ENCODE measurements at places on chromosomes 11 and 22.
A peak's percentile ranks its signal among the peaks of the same experiment; 100 is the strongest.

DNA sequence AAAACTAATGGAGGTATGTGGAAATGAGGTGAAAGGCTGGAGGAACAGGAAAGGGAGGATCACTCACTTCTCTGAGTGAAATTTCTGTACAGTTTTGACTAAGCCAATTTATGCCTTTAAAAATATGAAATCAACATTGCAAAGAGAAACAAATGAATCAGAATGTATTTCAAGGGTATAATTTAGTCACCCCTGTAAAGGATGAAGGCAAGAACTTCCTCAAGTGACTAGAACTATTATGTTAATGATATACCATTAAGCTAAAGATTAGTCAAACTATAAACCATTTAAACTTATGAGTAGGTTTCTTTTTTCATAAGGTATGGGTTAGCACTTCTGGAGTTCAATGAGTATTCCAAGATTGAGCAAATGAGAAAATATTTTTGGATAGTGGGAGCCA is 184.5 kb upstream of the CHORDC1 start:
- DNase-seq: no peak

- DNase-seq: no peak
Observed at GRCh38 chr11:38971141-38971540, 2373.1 kb upstream of the RAG2 start.

DNA sequence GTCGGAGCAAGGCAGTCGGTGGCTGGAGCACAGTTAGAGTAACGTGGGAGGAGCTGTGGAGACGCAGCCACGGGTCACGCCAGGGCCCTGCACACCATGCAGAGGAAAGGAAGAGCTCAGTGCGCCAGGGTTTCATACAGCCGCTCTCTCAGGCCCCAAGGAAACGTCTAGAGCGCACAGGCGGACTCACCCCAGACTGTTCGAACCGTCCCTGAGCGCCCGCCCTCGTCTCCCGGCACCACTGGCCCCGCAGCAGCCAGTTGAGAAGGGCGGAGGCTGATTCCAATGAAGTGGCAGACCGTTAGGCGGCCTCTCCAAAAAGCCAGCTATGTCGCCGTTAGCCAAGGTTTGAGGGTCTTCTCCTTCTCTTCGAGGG is 483 bp upstream of the HYLS1 start:
- DNase-seq: no peak

DNA sequence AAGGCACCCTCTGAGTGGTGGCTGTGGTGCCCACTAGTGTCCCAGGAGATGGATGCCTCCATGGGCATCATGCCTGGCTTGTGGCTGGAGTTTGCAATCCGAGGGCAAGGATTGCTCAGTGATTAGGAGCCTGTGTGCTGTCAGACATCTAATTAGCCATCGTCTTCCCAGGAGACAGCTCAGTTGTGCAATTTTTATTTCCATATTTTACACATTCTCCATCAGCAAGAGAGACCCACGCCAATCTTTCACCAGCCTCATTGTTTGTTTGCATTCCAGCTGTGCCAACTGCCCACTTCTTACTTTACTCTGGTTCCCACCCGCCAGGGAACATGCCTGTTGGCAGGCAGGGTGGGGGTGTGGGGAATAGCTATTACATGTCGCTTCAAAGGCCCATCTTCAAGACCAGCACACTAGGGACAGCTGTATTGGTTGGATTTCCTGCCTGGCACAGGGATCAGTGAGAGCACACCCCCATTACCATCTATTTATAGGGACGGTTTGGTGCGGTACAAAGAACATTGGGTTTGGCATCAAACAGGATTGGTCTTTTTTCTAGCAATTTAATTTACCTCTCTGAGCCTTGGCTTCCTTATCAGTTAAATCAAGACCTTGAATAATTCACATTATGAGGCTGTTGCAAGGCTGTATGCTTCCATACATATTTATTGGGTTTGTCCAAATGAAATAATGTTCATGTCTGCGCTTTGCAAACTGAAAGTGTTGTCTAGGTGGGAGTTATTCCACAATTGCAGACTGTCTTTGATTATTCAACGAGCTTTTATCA is 80.7 kb upstream of the NAV2 start:
- no peak for DNase-seq

- DNase-seq: no peak
Observed at GRCh38 chr11:46275964-46276641, 1.4 kb upstream of the CREB3L1 start.

GRCh38 chr11:74318241-74318932 is 6.9 kb upstream of the P4HA3 start:
- no peak for DNase-seq

DNA sequence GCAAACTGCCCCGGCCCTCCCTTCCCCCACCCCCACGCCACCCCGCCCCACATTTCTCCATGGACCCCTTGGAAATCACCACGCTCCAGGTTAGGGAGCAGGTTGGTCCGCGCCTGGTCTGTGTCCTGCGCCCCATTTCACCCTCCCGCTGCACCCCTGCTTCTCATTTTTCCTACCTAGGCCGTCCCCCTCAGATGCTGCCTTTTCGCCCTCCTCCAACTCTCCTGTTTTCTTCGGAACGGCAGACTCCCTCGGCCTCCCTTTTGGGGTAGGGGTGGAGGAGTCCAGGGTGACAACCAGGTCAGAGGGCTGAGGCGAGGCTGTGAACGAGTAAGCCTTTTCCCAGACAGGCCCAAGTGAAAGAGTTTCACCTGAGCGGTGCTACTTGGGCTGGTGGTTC is 893 bp upstream of the SCN4B start:
- no peak for DNase-seq

DNA sequence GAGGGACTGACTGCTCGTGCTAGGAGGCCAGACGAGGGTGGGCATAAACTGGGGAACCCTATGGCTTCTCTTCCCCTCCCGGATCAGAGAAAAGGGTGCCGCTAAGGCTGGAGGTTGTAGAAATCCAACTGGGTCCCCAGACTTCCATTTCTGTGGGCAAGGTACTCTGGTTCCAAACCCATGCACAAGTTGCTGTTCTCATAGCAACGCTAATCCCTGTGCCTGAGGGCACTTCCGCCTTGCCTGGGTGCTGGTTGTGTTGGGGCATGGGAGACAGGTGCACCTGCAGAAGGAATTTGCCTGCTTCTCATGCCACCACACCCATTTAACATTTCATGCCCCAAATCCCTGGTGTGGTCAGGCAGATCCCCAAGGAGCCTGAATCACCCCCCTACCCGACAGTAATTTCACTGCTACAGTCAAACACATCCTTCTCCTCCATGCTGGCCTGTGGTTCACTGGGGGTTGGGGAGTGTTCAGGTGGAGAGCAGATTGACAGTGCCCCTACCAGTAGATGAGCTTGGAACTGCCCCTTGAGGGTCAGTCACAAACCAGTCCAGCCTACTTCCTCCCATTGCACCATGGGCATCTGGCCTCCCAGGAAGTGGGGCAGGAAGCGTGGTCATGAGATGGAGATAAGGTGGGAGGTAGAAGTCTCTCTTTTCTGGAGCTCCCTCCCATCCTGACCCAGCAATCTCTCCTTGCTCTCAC is 1.2 kb downstream of the C2CD2L start:
- no peak for DNase-seq

DNA sequence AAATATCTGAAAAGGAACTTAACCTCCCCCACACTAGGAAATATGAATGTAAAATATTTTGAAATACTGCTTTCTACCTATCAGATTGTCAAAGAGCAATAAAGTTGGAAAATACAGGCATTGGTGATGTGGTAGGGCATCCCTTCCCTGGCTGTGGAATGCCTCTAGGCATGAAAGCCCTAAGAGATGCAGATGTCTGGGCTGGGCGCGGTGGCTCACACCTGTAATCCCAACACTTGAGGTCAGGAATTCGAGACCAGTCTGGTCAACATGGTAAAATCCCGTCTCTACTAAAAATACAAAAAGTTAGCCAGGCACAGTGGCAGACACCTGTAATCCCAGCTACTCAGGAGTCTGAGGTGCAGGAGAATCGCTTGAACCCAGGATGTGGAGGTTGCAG is 22.0 kb downstream of the ARAP1 start:
- DNase-seq: no peak

- DNase-seq: peak; percentile 41
Observed at GRCh38 chr22:24423519-24424000, 3.8 kb upstream of the ADORA2A start.

GRCh38 chr11:6799402-6799801 is at the start of gene OR6A2:
Gene OR6A2 (minus strand): TSS chr11:6799689. CDS start chr11:6795708, 3,981 bp downstream.
- no peak for DNase-seq

- no peak for DNase-seq
Observed at GRCh38 chr22:29801153-29801552, 34.0 kb downstream of the UQCR10 start.

DNA sequence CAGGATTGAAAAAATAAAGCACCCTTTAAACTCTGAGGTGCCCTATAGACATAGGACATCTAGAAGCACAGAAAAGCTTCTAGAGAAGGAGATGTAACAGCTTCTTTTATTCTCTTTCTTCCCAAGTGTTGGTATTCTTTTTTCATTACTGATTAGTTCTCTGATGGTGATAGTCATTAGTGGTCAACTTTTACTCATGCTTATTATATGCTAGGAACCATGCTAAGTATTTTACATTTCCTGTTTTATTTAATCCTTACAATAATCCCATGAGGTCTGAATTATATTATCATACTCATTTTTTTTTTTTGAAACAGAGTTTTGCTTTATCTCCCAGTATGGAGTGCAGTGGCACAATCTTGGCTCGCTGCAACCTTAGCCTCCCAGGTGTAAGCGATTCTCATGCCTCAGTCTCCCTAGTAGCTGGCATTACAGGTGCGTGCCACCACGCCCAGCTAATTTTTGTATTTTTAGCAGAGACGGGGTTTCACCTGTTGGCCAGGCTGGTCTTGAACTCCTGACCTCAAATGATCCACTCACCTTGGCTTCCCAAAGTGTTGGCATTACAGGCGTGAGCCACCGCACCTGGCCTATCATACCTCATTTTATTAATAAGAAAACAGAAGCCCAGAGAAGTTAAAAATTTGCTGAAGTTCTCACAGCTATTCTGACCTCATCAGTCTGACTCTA is 3.0 kb downstream of the C11orf52 start:
- DNase-seq: no peak

- no peak for DNase-seq
Observed at GRCh38 chr11:63783925-63784592, 15.5 kb upstream of the ZFTA start.

- DNase-seq: no peak
Observed at GRCh38 chr22:26273011-26273675, 103.9 kb downstream of the SEZ6L start.

GRCh38 chr22:17980638-17981051 is 43.7 kb downstream of the MICAL3 start:
- DNase-seq: no peak

- DNase-seq: no peak
Observed at GRCh38 chr22:37233751-37234631, 10.1 kb downstream of the RAC2 start.

DNA sequence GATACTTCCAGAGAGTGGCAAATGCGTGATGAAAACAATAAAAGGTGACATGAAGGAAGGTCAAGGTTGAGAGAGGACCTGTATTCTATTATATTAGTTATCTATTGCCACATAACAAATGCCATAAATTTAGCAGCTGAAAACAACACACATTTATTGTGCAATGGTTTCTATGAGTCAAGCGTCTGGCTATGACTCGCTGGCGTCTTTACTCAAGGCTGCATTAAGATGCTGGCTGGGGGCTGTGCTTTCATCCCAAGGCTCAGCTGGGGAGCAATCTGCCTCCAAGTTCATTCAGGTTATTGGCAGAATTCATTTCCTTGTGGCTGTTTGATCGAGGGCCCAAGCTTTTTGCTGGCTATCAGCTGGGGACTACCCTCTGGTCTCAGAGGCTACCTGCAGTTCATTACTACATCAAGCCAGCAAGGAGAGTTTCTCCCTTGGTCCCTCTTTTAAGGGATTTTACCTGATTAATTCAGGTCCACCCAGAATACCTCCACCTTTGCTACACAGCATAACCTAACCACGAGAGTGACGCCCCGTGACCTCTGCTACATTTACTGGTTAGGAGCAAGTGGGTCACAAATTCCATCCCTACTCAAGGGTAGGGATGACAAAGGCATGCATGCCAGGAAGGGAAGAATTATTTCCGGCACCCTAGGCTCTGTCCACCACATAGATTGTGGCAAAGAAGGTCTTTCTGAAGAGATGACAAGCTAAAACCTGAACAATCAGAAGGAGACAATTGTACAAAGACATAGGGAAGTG is 549.1 kb downstream of the MN1 start:
- no peak for DNase-seq
